ENCODE measurements at places on chromosomes 3 and 15.
A peak's percentile ranks its signal among the peaks of the same experiment; 100 is the strongest.

GRCh38 chr3:13770170-13771169 is 109.4 kb downstream of the WNT7A start:
- DNase-seq = no peak

DNA sequence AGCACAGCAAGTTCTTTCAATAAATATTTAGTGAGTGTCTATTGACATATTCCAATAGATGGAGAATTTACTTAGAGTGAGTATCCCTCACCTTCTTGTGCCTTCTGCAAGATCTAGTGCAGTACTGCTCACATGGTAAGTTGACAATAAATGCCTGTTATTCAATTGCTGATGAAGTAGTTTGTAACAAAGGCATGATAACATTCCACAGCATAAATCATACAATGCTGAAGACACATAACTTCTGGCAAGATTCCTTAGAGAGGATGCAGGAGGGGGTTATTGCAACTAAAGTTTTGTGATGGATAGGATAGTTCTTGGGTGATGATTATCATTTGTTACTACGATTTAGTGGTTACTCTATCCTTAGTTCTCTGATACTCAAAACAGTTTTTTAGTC is 112.2 kb upstream of the RBMS3 start:
- no peak for DNase-seq

- DNase-seq = peak; percentile 41
Observed at GRCh38 chr3:119469418-119470189, 841 bp downstream of the POGLUT1 start.

DNA sequence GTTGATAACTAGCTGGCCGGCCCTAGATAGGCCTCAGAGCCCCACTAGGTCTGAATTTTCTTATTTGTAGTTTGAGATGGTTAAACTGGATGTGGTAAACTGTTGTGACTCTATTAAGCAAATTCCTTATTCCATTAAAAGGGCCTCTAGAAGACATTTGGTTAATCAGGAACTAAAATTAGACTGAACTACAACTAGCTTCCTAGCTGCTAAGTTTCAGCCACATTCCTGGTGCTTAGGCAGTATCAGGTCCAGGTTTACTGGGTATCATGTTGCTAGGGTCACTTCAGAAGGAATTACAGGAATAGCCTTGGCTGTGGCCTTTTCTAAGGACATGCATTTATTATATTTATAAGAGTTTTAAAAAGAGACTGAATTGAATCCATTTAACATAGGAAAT is 136.3 kb downstream of the PLD1 start:
- DNase-seq = no peak

DNA sequence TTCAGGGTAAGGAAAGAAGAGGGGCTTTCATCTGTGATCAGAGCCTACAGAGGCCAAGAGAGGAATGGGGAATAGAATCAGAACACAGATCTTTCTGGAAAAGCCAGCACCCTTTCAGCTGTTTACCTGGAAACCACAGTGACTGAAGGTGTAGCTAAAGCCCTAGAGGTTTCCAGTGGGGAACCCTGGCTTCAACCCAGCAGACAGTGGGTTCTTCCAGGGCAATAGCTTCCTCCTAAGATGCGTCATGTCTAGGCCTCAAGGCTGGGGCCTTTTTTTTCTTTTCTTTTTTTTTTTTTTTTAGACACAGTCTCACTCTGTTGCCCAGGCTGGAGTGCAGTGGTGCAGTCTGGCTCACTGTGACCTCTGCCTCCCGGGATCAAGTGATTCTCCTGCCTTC is 3.1 kb upstream of the CPNE9 start:
- no peak for DNase-seq

- DNase-seq = peak; percentile 86
Observed at GRCh38 chr15:84748274-84749110, at the start of gene ZNF592. Gene ZNF592 (plus strand): TSS chr15:84748592. CDS start chr15:84782676, 34,084 bp downstream.

DNA sequence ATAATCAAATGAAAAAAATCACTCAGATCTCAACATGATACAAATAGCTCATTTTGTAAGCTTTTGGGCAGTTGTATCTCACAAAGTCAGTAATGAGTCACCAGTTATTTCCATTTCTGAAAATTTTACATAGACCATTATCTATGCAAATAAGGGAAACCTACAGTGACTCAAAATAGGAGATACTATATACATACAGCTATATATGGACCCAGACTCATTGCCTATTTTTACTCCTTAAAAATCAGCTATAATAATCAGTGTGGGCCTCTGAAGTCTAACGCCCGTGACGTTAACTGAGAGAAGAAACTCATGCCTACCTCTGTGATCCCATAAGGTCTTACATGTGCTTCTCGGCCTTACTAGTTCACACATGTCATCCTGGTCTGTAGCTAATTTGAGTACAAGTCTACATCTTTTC is 31.6 kb downstream of the LRIG1 start:
- DNase-seq = peak; percentile 53

DNA sequence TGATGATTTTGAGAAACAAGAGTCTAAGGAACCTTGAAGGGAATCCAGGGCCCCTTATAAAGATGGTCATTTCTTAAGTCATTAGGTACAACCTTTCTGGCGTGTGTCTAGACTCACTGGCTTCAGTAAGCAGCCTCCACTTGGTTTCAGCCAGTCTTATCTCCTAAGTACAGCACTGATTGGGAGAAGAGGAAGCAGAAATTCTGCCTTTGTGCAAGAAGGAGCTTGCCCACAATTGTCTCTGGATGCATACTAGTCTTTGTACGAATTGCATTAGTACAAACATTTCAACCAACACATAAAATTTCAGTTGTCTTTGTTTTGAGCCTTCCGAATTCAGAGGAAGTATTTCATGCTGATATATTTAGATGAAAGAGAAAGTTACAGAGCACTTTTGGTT is 139.4 kb downstream of the SLCO3A1 start:
- DNase-seq = no peak

DNA sequence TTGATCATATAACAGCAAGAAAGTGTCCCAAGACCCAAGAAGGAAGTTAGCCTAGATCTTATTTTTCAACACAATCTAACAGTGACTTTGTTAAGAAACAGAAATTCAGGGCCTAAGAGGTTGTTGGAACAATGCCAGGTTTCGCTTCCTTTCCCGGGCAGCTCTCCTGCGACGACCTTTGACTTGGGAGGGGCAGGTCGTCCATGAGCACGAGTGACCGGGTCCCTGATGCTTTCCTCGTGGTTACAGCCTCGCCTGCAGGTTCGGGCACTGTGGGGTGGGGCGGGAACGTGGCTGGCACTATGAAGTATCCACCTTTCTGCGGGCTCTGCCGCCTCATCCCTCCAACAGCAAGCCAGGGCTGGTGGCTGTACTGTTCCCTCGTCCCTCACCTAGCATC is 90.1 kb upstream of the RGMA start:
- no peak for DNase-seq

GRCh38 chr3:63655519-63655918 is 3.0 kb downstream of the SNTN start:
- no peak for DNase-seq

DNA sequence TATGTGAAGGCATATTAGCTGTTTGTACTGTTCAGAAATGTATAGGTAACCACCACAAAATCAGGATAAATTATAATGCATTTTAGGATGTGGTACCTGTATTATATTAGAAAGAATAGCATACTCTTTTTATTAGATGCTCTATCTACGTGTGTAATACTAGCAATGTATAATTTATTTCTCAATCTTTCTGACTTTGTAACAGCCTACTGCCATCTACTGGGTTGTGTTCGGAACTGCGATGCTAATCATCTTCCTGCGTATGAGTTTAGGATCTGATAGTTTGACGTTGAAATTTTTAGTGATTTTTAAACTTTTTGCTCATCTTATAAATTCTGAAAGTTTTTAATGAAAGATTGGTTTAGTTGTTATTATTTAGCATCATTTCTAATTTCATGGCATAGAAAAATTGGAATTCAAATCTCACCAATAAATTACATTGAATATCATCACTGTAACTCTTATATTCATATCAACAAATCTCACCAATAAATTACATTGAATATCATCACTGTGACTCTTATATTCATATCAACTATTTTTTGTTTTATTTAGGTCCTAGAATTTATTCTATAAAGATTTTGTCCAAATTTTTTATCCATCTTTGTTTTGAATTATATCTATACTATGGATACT is 322.7 kb upstream of the ZNF717 start:
- peak; percentile 23 for DNase-seq

- DNase-seq = no peak
Observed at GRCh38 chr3:36444909-36445308, 64.6 kb downstream of the STAC start.

- no peak for DNase-seq
Observed at GRCh38 chr15:28006116-28006905, 92.8 kb downstream of the OCA2 start.

- DNase-seq = no peak
Observed at GRCh38 chr15:91853948-91854638, 585 bp downstream of the SLCO3A1 start.

- no peak for DNase-seq
Observed at GRCh38 chr15:41906608-41907007, 12.8 kb upstream of the SPTBN5 start.

- no peak for DNase-seq
Observed at GRCh38 chr3:50371133-50371685, 11.9 kb upstream of the TMEM115 start.

DNA sequence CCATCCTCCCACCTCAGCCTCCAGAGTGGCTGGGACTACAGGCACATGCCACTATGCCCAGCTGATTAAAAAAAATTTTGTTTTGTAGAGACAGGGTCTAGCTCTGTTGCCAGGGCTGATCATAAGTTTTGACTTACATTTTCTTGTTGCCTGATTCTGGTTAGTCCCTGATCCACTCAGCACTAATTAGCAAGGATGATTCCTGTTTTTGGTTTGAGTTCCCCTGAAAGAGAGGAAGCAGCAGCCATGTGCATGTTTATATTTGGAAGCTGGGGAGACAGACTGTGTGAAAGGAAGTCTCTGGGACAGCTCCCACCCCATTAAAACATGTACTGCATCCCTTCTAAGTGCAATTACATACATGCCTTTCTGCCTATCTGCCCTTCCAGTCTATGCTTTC is 3.6 kb upstream of the NCK1 start:
- no peak for DNase-seq

- no peak for DNase-seq
Observed at GRCh38 chr3:138901567-138901966, 45.4 kb downstream of the FOXL2 start.

DNA sequence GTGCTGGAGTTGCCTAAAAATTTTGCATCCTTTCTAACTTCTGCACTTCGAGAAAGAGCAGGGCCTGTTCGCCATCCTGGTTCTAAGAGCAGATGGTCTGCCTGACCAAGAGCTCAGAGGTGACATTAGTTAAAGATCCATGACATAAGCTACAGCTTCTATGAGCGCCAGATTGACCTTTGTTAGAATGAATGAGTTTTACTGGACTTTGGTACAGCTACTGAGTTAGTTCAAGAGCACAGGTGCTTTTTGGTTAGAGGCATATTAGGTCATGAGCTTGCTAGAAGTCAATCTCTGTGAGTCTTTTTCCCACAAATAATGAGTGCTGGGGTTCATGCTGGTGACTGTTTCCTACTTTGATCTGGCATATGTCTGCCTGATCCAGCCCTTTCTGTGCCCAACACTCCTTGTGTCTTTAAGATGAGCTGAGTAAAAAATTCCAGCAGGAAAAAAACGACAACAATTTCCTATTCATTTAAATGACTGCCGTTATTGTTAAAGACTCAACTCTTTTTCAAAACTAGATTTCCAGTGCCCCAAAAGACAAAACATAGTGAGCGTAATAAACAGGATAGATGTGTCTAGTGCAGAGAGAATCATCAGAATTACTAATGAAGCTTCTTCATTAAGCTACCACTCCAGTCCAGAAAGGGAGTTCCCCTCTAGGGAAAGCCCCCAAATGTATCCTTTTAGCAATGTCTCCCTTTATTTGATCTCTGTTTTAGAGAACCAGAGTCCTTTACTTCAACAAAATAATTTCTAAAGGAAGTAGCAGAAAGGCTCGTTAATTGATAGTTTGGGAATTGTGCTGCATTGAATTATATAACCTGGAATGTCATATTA is 152.9 kb downstream of the SLCO3A1 start:
- no peak for DNase-seq

- DNase-seq = no peak
Observed at GRCh38 chr15:88714782-88715372, 76.1 kb downstream of the ISG20 start.

- DNase-seq = no peak
Observed at GRCh38 chr3:113008117-113008516, 17.3 kb downstream of the GTPBP8 start.

DNA sequence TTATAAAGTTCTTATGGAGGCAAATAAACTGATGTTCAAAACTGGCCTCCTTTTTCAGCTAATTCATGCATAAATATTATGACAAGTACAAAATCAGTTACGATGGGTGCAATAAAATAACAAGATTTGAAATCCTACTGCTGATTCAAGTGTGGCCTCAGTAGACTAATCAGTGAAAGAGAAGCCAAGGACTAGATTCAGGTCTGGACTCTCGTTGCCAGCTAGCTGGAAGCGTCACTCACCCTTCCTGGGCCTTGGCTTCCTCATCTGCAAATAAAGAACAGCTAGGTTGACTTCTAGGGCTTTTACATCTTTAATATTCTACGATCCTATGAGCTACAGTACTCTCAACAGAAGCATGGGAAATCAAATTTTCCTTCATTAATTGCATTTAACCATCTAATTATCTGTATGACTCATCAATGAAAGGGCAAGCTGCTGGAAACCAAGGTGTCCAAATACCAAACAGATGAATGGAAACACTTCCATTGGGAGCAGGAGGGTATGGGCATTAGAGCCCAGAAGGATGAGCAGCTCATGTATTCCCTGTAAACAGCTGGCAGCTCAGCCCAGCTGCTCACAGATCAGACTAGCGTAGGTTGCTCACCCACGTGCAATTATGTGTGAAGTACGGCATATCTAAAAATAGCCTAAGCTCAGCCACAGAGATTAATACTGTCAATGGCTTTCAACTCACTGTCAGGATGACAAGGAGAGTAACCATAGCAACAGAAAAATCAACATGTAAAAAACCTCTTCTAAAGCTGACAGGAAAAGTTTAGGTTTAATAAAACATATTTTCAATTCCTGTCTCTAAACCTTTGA is 294.8 kb downstream of the PLCL2 start:
- peak; percentile 57 for DNase-seq

DNA sequence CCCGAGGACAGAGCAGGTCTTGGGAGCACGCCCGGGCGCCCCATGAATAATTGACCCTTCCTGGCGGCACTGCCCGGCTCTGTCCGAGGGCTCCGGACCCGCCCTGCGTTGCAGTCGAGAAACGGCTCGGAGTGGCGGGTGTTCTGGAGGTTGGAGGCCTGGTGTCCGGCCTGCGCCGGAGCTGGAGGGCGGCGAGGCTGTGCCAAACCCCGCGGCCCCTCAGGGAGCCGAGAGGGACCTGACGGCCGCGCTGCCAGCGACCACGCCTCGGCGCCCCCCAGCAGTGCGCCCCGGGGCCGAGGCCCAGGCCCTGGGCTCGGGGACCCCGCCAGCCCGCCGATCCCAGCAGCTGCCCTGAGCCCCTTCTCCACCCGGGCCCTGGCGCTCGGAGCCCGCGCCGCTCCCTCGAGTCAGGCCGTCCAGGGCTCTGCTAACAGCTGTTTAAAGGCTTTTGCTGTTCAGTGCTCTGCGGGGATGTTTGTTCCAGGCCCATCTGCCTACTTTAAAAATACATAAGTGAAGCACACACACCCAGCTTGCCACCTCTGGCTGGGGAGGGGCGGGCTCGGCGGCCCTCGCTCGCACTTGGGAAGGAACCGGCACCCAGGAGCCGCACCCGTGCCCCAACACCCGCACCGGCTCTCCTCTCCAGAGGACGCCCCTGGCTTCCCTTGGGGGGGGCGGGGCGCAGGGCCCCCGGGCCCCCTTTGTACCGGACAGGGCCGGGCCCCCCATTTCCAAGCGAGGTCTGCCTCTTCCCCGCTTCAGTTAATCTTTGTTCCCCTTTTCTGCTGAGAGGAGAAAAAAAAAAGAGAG is 730 bp upstream of the ZNF710 start:
- DNase-seq = peak; percentile 65
